ENCODE measurements at places on chromosomes 7 and 10. TPM values are rescaled to one million over a fixed set of nuclear protein-coding genes. Genes with fewer than 3 reads are reported as not detected.

GRM3 gene
- not detected for total RNA-seq

POM121L12 gene
- total RNA-seq, result not detected

GHRHR gene
- total RNA-seq, result 0.27 TPM

SLC39A12 gene
- total RNA-seq, result under 0.01 TPM

SLC26A3 gene
- not detected for total RNA-seq

HGF gene
- total RNA-seq, result 4.0 TPM

JAKMIP3 gene
- under 0.01 TPM for total RNA-seq

UCN3 gene
- not detected for total RNA-seq

MACC1 gene
- under 0.01 TPM for total RNA-seq

RAB18 gene
- 37.5 TPM for total RNA-seq
